ENCODE measurements at places on chromosomes 11 and 22.

- no peak for DNase-seq
Observed at GRCh38 chr11:18704698-18705097, 6.1 kb downstream of the TMEM86A start.

DNA sequence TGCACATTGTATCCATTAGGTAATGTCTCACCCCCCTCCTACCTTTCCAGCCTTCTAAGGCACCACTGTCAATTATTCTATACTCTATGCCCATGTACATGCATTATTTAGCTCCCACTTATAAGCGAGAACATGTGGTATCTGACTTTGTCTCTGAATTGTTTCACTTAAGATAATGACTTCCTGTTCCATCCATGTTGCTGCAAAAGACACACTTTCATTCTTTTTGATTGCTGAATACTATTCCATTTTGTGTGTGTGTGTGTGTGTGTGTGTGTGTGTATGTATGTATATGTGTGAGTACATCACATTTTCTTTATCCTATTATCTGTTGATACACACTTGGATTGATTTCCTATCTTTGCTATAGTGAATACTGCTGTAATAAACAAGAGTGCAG is 84.2 kb downstream of the PGR start:
- DNase-seq: no peak

DNA sequence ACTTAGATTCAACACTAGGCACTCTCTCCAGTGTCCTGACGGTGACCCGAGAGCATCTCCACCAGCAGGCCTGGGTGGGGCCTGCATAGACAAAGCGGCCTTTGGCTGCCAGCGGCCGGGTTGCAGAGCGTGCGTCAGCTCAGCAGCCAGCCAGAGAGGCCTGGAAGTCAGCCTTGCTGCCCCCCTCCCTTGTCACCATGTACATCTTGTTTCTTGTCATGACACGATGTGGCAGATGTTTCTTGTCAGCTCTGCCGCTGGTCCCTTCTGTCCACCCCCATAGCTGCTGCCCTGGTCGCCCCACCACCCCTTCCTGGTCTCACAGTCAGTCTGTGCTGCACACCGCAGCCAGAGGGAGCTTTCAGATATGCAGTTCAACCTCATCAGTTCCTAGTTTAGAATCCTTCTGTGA is 33.1 kb upstream of the CBX7 start:
- DNase-seq: peak; percentile 84

- DNase-seq: no peak
Observed at GRCh38 chr11:92129811-92130210, 94.8 kb upstream of the FAT3 start.

GRCh38 chr11:12455938-12456337 is 78.6 kb downstream of the PARVA start:
- DNase-seq: peak; percentile 81

GRCh38 chr22:26565889-26566288 is 24.0 kb downstream of the TPST2 start:
- DNase-seq: no peak

GRCh38 chr11:71249301-71249700 is 3.1 kb downstream of the SHANK2 start:
- no peak for DNase-seq
